ENCODE measurements at places on chromosomes 3 and 15.

GRCh38 chr3:48695393-48695753, 9.7 kb upstream of the NCKIPSD start:
- no peak for DNase-seq

- DNase-seq = no peak
Measured at GRCh38 chr15:31039961-31040360, 48.5 kb upstream of the MTMR10 start.

- no peak for DNase-seq
Measured at GRCh38 chr3:31634476-31634875, 101.8 kb downstream of the STT3B start.

- no peak for DNase-seq
Measured at GRCh38 chr15:66066481-66066880, 187.1 kb downstream of the MEGF11 start.

- DNase-seq = no peak
Measured at GRCh38 chr3:43011638-43012037, 32.5 kb downstream of the GASK1A start.

GRCh38 chr3:72120806-72121778, 336.1 kb upstream of the PROK2 start:
- no peak for DNase-seq

- DNase-seq = no peak
Measured at GRCh38 chr15:27028858-27029477, 58.0 kb downstream of the GABRG3 start.

DNA sequence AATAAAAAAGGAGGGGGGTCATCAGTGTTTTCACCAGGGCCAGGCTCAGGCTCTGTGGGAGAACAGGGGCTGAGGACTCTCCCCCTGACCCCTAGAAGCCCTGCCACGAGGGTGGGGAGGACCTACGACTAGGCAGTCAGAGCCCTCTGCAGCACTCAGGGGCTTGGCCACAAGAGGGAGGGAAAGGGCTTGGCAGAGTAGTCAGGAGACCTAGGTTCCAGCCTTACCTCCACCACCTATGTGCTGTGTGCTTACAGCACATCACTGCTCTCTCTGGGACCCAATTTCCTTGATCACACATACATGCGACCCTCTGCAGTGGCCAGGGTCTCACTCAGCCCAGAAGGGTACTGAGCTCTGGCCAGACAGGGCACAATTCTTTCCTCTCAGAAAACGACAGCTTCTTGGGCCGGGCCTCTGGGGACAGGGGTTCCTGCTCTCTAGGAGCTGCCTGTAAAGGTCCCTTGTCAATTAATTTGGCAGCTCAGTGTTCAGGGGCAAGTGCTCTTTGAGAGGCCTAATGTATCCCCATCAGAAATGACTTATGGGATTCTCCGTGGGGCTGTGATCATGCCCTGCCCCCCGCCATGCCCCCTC, 16.4 kb upstream of the SKIC8 start:
- DNase-seq = no peak

- no peak for DNase-seq
Measured at GRCh38 chr15:58797505-58797904, 26.4 kb downstream of the MINDY2 start.

GRCh38 chr15:74825866-74826265, 561 bp upstream of the CPLX3 start:
- DNase-seq = no peak

DNA sequence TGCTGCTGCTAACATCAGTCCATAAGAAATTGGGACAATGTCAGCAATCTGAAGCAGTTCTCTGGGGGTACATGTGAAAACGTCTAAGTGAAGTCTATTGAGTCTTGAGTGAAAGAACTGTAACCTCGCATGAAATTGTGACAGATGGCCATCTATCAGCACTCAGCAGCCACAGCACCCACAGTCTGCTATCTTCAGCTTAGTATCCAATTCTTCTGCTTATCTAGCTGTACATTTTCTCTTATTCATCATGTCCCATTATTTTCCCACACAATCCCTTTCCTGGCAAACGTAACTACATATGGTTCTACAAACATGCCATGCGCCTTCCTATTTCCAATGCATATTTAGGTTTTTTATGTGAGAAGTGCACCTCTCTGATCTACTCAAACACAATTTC, 629.7 kb downstream of the NTRK3 start:
- DNase-seq = peak; percentile 4

- no peak for DNase-seq
Measured at GRCh38 chr15:68414206-68414555, 17.8 kb downstream of the ITGA11 start.

DNA sequence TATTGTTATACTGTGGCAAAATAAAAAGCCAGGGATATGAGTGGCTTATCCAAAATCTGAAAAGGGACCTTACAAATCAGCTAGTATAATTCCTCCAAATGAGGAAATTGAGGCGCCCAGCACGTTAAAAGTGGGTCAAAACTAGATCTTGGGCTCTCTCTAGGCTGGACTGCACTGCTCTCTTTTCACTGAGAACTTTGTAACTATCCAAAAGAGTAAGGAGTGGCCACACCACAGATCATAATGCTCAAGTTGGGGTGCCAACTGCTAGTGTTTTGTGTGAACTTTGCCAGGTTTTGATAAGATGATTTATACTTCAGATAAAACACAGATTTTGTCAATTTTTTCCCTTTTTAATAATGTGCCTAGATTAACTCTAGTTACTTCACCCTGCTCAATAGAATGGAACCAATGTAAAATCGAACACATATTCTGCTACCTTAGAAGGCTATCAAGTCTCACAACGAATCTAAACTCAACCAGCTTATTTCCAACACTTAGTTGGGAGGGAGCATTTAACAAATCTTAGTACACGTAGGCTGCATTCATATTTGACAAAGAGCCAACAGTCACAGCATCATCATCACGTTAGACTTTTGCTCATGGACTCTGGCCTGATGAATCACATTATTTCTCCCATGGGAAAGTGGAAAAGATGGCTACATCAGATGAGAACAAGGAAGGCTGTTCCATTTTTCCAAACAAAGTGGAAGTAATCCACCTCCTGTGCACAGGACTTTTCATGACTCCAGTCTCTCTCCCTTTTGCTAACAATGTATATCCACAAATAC, 64.4 kb downstream of the ABI3BP start:
- no peak for DNase-seq

DNA sequence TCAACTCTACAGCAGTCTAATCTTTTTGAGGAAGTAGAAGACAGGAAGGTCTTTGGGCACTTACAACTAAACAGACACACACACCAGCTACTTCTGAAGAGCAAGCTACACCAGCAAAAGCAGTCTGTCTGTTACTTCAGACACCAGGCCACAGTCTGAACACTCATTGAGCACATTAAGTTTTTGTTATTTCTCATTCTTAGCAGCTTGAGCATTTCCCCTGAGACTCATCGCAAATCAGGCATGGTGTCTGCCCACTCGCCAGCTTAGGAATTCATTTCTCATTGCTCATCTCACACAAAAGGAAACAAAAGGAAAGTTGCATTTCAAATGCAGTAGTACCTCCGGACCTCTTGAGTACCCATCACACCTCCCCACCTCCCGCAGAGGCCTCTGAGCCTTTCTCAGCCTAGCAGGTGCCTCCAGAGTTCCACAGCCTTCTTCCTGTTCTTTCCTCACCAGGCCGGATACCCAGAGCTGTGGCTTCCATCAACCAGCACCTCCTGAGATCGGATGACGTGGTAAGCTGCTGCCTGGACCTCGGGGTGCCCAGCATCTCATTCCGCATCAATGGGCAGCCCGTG, 302.0 kb downstream of the RYR3 start:
- no peak for DNase-seq

GRCh38 chr3:180416111-180416594, 185.8 kb upstream of the TTC14 start:
- DNase-seq = no peak

- DNase-seq = no peak
Measured at GRCh38 chr3:109685084-109686079, 348.0 kb upstream of the DPPA4 start.

GRCh38 chr15:65791335-65792137, 557 bp downstream of the DENND4A start:
- DNase-seq = no peak

DNA sequence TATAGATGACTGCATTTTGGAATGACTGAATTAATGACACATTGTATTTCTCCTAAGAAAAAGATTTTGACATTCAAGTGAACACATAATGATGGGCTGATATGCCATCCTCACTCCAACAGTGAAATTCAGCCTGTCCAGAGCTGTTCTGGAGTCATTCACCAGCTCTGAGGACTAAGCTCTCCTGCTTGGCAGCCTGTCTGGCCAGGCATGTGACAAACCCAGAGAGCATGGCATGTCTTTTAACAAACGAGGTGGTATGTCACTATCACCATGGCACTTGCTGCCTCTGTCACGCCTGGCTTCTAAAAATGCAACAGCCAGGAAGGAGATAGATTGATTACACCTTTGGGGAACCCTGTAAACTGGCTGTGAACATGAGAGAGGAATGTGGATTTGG, 1.4 kb downstream of the ACTC1 start:
- no peak for DNase-seq

- no peak for DNase-seq
Measured at GRCh38 chr3:189449084-189449483, 182.1 kb upstream of the TP63 start.

DNA sequence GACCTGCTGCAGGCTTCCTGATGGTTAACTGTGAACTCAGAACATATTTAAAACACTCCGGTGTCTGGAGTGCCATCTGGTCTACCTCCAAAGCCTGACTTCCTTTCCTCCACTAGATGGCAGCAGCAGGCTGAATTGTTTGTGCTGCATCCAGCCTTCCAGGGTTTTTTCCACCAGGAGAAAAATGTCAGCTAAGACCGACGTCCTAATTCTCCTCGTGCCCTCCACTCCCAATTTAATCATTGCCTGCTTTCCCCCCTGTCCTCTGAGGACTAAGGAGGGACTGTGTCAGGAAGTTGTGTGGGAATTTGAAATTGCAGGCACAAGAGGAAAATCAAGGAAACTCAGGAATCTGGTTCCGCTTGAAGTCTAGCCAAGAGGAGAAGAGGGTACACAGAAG, 165.2 kb upstream of the UMPS start:
- peak; percentile 65 for DNase-seq

GRCh38 chr3:14131134-14131533, 6.3 kb downstream of the TMEM43 start:
- no peak for DNase-seq

GRCh38 chr3:195109098-195109657, 161.8 kb downstream of the XXYLT1 start:
- no peak for DNase-seq

DNA sequence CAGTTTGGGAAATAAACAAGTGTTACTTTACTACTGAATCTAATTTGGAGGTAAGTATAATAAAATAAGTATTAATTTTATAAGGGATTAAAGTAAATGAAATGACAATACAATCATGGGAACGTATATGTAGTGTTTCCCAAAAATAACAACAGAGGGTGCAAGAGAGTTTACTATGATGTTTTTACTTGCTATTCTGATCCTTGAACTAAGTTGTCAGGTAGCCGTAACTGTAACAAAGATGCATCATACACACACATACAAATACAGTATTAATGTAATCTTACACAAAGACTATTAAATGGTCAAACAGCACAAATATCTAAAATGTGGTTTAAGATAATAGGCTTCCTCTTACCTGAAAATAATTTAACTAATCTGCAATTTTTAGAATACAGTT, 311.4 kb downstream of the TBC1D5 start:
- peak; percentile 4 for DNase-seq

- DNase-seq = no peak
Measured at GRCh38 chr3:101069901-101070798, 76.9 kb upstream of the ABI3BP start.

DNA sequence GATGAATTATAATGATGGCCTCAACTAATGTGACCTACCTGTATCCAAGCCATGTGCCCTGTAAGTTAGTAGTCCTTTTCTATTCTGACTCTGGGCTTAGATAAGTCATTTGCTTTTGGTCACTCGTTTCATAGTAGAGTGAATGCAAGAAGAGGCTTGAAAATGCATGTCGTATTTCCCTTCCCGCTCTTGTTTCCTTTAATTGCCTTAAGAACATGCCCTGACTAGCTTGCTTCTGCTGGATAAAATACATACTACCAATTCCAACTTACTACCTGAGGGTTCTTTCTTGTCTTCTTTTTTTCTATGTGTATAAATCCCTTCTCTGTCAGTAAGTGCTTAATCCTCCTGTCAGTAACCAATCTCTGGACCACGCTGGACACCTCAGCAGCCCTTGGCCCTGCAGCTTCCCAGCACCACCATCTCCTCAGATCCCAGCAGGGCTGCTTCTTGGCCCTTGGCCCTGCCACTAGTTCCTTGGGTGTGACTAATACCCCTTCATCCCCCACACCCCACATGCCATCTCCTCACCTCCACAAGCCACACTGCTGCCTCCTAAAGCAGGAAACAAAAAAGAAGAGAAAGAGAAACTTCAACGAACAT, 771.7 kb downstream of the IGSF11 start:
- no peak for DNase-seq

- no peak for DNase-seq
Measured at GRCh38 chr3:141115789-141116541, 64.8 kb downstream of the SPSB4 start.

GRCh38 chr3:168371846-168372245, 276.1 kb upstream of the GOLIM4 start:
- no peak for DNase-seq

GRCh38 chr3:143831994-143832393, 16.3 kb downstream of the SLC9A9 start:
- DNase-seq = no peak

GRCh38 chr3:36399933-36400332, 19.6 kb downstream of the STAC start:
- no peak for DNase-seq

DNA sequence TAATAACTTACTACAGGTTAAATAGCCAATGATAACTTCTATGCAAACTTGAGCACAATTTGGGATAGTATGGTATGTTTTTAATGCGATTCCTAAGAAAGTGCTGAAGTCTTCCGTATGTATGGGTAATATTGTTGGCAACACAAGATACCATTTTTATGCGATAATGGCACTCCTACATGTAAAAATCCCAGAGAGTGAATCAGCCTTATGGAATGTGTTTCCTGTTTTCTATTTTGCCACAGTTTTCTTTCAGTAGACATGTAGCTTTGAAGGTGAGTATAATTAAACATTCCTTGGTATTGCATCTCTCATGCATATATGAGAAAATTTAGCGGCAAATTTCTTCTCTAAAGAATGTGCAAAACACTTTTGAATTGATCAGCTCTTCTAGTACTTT, 396.8 kb upstream of the AZI2 start:
- DNase-seq = no peak

- DNase-seq = no peak
Measured at GRCh38 chr3:132652640-132653270, 6.9 kb downstream of the ACAD11 start.

DNA sequence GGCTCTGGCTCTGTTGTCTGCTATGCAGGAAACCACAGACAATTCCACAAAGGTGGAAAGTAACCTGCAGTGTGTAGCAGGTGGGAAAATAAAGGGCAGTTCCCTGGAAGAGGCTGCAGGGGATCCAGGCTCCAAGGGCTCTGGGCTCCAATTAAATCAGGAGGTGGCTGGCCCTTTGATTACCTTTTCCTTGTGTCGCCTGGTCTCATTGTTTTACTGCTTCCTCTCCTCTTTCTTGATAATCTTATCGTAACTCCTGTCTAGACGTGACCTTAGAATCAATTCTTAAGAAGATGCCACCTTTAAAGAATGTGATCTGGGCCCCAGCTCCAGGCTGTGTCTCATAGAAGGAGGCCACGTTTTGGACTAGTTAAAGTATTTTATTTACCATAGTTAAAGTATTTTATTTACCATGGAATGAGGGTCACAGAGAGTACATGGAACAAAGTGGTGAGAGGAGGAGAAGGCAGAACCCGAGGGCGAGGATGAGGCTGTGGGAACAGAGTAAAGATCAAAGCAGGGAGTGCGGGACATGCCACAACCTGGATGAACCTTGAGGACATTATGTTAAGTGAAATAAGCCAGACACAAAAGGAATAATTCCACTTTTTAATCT, 237.5 kb upstream of the STT3B start:
- DNase-seq = no peak
